HS-5 (cell line): ENCODE measurements at places on chromosomes 1 and 21.

DNA sequence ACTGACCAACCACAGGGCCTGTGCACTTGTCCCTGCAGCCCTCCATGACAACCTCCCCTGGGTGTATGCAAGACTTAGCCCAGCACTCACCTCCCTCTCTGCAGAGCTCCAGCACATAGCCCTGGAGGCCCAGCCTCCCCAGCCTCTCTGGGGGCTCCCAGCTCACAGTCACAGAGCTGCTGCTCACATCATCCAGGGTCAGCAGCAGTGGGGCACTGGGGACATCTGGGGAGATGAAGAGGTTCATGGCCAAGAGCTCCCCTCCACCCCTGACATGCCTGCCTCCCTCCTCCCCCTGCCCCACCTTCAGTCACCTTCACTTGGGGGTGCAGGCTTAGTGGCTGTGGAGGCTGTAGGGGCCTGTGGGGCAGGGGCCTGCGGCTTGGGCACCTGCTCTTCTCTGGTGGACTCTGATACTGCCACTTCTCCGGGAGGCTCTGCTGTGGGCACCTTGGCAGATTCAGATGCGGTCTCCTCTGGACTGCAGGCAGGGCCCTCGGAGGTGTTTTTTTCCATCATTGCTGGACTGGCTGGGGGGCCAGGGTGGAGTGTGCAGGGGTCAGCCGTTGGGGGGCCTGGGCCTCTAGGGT is at the start of gene MYBPH:
Gene MYBPH, minus strand, starts transcription at position 590 of the 590 bp plus-strand sequence. Its CDS starts 71 bp downstream, at position 519.
- DNase-seq, result no peak

DNA sequence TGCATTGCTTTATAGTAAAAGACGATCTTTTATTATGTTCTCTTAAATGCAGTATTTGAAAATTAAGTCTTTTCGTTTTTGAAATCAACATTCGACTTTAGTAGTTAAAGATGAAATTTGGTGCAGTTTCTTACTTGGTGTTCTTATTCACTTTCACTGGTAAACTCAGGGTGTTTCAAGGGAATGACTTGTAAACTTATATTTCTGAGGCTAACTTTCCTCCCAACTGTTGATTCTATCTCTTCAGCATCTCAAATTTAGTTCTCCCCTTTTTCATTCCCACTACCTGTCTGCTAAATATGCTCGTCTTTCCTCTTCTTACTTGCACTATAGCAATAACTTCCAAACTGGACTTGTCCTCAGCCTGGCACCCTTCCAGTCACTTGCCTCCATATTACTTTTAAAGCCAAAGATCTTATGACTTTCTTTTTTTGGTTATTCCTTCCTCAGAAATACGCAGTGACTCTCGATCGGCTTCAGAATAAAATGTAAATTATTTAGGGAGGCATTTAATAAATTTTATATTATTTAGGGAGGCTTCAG is 988 bp downstream of the SLC35A3 start:
- peak; percentile 8 for DNase-seq

DNA sequence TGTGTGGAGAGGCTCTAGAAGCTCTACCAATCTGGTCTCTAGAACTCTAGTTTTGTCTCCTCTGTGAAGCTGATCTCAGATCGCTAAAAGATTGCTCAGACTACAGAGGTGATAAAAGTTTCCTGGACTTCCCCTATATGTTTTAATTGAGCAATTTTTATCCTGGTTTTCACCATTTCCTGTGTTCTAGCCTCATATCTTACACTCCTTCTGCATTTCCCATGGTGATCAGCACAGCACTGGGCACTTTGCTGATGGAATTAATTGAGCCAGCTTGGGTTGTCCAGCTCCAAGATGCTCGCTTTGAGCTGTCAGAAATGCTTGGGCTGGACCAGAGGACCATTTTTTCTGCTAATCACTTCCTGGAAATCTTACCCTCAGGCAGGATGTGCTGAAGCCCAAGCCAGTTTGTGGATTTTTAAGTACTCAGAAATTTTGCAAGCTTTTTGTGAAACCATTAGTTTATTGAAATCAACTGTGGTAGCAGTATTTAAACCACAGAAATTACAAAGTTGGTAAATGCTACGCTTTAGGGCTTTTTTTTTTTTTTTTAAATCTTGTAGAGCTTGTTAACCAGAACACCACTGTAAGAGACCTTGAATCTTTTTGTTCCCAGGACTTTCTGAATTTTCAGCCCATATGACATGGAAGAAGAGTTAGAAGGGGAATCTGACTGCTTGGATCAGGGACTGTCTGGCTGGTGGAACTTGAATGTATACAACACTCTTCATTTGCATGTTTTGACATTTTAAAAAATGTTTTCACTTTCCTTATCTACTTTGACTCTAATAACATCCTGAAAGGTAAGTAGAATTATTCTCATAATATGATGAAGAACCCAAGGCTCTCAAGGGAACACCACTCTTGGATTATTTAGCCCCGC is 28.4 kb downstream of the CD48 start:
- no peak for DNase-seq

DNA sequence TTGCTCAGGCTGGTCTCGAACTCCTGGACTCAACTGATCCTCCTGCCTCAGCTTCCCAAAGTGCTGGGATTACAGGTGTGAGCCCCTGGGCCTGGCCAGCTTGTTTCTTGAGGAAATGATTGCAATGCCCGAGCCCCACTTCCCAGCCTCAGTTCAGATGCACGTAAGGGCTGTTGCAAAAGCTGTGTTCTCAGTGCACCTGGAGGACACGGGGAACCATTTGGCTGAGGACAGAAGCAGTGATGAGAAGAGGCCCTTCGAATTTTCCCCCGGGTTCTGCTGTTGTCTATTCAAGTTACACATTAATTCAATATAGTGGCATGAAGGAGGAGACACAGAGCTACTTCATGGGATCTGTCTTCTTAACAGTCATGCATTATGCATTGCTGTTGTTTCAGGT is 78.8 kb upstream of the WDR26 start:
- no peak for DNase-seq

DNA sequence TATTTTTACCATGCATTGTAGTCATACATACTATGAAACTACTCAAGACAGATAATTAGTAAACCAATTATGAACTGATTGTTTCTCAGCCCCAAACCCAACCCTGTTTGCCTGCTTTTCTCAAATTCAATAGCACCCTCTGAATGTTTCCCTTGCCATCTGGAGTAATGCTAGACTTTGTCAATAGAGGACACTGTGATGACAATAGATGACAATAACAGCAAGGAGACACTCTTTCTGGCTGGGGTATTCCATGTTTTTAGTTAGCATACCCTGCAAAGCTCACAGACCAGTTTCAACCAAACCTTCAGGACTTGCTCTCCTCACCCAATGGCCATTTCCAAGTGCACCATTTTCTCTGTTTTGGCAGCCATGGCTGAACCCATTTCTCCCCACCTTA is 108.5 kb upstream of the LRRC7 start:
- no peak for DNase-seq

DNA sequence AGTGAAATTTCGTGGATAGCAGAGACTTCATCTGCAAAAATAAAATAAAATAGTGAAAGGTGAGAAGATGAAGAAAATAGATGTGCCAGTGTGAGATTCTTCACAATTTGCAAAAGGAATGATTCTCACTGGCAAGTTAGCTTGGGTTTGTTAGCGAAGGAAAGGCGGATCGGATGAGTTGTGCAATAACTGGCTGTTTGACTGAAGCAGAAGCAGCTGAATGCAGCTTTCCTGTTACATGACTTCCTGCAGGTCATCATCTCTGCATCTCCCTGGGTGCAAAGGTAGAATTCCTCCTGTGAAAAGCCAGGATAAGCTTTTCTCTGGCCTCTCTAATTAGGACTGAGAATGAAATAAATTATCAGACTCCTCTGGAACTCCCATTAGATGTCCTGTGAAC is 263.1 kb upstream of the CHRM3 start:
- DNase-seq, result no peak

- no peak for DNase-seq
Measured at GRCh38 chr1:11132563-11133293, 33.1 kb upstream of the EXOSC10 start.

DNA sequence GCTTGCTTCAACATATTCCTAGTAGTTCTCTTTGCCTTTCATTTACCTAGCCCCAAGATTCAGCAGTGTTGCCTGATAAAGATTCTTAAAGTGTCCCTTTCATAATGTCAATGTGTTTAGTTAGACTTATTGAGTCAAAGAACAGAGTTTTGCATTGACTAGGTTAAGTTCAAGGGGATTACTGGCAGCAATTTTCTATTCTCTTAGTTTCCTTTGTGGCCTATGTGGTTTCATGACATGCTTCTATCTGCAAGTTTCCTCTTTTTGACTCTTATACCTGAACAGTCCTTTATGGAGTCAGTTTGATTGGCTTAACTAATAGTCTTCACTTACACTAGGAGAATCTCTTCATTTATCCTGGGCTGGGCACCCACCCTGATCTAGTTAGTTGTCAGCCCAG is 151.3 kb downstream of the ADGRL4 start:
- DNase-seq, result no peak

GRCh38 chr1:87167848-87168525 is 160.7 kb upstream of the LMO4 start:
- DNase-seq, result no peak
